Fibroblast of skin of scalp (primary cell): ENCODE measurements at places on chromosomes 12 and 14.
A peak's percentile ranks its signal among the peaks of the same experiment; 100 is the strongest.

- DNase-seq, result no peak
Observed at GRCh38 chr12:122943196-122943595, 23.1 kb downstream of the ABCB9 start.

- no peak for DNase-seq
Observed at GRCh38 chr12:99920353-99920960, 64.3 kb downstream of the ANKS1B start.

DNA sequence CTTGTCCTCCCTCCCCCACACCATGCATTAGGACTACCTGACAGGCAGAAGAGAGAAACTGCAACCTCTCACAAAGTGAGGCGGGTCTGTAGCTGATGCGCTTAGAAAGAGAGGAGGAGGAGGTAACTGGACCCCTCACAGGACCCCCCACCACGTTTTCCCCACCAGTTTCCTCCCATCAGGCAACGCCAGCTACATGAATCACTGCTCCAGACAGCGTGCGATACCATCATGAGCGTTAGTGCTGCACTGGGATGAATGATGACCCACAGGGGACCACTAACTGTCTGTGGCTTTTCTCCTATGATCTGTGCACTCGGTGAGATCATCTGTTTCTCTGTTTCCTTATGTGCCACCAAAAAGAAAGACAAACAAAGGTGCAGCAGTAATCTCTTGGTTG is 77.7 kb downstream of the KCNK10 start:
- no peak for DNase-seq

- DNase-seq, result no peak
Observed at GRCh38 chr14:90940318-90940962, 120.0 kb downstream of the RPS6KA5 start.

- DNase-seq, result no peak
Observed at GRCh38 chr14:74888164-74889158, 6.7 kb downstream of the DLST start.

DNA sequence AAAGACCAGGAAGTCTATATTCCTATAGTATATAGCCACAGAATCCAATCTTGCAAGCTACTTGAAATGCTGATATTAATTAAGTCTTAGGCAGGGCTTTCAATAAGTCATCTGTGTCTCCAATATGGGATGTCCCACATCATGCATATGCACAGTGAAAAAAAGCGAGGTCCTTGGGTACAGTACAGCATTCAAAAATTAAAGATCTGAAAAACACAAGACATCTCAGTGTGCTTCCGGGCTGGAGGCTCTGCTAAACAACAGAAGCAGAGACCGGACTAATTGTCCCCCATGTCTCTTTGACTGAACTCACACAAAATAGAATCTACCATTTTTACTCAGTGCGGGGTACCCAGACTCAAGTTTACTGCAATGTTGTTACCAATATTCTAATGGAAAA is 156.0 kb downstream of the DAD1 start:
- DNase-seq, result no peak

- no peak for DNase-seq
Observed at GRCh38 chr14:67461341-67461985, 27.1 kb downstream of the TMEM229B start.

GRCh38 chr14:79540394-79540793 is 670.9 kb downstream of the DIO2 start:
- no peak for DNase-seq

GRCh38 chr12:1436015-1436414 is 158.4 kb downstream of the FBXL14 start:
- DNase-seq, result no peak

DNA sequence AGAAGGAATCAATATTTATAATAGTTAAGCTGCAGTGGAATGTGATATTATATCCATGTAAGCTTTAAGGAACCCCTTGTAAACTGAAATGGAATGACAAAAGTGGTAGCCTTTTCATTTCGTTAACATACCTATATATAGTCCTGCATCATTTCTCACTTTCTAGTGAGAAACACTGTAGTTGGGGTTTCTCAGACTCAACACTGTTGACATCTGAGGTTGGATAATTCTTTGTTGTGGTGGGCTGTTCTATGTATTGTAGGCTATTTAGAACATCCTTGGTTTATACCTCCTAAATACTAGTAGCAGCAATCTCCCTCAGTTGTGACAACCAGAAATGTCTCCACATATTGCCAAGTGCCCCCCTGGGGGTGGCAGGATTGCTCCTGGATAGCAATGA is 79.1 kb downstream of the RAD52 start:
- DNase-seq, result no peak

DNA sequence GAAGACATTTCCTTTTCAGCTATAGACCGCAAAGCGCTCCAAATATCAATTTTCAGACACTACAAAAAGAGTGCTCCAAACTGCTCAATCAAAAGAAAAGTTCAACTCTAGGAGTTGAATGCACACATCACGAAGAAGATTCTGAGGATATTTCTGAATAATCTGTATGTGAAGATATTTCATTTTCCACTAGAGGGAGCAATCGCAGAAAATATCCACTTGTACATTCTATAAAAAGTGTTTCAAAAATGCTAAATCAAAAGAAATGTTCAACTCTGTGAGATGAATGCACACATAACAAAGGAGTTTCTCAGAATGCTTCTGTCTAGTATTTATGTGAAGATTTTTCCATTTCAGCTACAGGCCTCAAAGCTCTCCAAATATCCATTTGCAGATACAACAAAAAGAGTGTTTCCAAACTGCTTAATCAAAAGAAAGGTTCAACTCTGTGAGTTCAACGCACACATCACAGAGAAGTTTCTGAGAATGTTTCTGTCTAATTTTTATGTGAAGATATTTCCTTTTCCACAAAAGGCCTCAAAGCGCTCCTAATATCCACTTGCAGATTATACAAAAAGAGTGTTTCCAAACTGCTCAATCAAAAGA is 643.8 kb upstream of the ALG10B start:
- no peak for DNase-seq

DNA sequence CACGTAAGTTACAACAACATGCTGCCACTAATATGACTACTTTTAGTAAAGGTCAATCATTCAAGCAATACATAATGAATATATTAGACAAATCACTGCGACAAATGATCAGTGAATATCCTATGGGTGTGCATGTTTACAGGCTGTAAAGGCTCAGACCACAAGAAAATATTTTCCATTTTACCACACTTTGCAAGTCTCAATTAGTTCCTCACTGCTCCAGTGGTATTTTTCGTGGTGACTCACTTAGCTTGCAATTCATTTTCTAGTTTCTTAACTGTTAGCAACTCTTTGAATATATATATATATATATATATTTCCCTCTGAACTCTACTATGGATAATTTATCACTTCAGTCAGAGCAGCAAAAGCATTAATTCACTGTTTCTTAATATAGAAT is 96.9 kb downstream of the EML5 start:
- peak; percentile 35 for DNase-seq

- DNase-seq, result peak; percentile 68
Observed at GRCh38 chr12:124759841-124760503, 103.7 kb downstream of the SCARB1 start.

DNA sequence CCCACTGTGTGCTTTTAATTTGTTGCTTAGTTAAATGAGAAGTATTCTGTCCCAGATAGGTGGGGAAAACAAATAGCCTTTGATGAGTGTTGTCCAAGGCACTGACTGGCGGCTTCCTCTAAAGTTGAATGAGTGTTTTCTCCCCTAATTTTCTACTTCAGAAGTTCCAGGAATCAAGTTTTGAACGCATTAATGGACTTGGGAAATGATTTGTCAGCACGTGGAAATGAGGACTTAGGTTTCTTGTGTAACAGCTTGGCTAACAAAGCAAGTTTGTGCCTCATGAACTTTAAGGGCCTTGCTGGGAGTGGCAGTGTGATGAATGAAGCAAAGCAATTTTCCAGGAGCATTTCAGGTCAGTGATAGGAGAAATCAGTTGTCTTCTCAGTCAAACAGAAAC is 56.9 kb downstream of the LIN52 start:
- no peak for DNase-seq

DNA sequence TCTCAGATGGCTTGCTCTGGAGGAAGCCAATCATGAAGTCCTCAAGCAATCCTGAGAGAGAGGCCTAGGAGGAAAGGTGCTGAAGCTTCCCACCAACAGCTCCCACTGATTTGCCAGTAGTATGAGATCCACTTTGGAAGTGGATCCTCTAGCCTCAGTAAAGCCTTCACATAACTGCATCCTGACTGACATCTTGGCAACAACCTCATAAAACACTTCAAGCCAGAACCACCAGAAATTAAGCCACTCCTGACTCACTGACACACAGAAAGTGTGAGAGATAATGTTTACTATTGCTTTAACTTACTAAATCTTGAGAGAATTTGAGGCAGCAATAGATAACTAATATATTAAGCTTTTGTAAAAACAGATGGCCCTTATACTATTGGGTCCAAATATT is 11.7 kb upstream of the TMX1 start:
- DNase-seq, result no peak

DNA sequence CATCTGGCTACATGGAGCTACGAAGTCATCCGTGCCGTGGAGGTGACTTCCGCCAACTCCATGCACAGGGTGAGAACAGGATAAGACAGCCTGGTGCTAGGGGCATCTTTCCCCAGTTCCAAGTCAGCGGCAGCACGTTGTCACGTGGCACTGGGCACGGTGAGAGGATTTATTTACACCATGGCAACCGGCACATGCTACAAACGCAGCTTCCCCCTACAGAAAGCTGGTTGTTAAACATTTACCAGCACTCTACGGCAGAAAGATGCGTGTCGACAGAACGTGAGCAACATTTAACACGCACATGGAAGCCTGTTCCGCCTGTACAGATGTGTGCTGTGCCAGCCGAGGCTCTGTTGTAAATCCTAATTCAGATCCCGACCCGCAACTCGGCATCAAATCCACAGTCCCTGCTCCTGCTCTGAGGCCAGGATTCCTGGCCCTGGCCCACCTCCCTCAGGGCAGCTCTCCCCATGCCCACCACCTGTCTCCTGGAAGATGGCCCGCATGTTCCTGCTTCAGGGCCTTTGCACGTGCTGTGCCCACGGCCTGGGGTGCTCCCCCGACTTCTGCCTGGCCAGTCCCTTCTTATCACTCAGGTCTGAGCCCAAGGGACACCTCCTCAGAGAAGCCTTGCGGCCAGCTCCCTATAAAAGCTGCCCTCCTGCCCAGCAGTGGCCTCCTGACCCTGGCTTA is 114.1 kb downstream of the RFLNA start:
- DNase-seq, result no peak

- DNase-seq, result peak; percentile 38
Observed at GRCh38 chr14:45201905-45202304, 51.1 kb downstream of the MIS18BP1 start.

DNA sequence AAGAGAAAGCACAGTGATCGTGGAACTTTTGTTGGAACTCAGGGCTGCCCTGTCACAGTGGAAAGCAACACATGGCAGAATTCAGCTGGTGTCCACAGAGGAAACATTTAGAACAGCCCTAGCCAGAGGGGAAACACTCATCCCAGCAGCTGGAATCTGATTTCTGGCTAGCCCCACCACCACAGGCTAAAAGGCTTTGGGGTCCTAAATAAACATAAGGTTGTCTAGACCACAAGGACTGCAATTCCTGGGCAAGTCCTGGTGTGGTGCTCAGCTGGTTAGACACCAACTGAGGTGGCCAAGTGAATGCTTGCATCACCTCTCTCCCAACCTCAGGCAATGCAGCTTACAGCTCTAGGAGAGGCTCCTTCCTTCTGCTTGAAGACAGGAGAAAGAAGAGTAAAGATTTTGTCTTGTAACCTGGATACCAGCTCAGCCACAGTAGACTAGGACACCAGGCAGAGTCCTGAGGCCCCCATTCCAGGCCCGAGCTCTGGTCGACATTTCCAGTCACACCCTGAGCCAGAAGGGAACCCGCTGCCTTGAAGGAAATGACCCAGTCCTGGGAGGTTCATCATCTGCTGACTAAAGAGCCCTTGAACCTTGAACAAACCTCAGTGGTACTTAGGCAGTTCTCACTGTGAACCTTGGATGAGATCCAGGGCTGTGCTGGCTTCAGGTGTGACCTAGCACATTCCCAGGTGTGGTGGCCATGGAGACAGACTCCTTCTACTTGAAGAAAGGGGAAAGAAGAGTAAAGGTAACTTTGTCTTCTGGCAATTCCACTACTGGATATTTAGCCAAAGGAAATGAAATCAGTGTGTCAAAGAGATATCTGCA is 85.4 kb upstream of the PLXNC1 start:
- no peak for DNase-seq

- no peak for DNase-seq
Observed at GRCh38 chr12:104372061-104372720, 68.7 kb downstream of the EID3 start.
